ENCODE measurements at places on chromosomes 5 and 9.

DNA sequence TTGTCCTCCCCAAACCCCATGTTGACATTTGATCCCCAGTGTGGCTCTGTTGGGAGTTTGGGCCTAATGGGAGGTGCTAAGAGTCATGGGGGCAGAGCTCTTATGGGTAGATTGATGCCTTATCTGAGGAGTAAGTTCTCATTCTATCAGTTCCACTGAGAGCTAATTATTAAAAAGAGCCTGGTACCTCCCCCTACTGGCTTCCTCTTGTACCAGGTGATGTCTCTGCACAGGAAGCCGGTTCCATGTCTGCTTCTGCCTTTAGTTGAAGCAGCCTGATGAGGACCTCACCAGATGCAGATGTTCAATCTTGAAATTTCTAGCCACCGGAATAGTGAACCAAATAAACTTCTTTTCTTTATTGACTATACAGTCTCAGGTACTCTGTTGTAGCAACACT is 10.8 kb downstream of the GABRB2 start:
- DNase-seq: no peak

DNA sequence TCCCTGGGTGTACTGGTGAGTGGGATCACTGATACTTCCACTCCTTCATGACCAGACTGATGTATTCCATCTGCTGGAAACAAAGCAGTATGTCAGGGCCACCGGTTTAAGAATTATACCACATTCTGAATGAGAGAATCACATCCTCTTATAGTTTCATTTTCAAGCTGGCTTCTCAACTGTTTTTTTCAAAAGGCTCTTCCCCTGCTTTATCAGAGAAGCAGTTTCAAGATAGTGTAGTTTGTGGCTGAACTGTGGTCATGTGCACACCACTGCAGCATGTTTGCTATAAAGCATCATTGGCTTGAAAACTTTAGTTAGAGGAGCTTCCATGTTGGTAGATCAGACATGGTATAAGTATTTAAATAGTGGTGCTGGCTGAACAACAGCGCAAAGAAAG is 450.5 kb upstream of the CDH10 start:
- DNase-seq: no peak

DNA sequence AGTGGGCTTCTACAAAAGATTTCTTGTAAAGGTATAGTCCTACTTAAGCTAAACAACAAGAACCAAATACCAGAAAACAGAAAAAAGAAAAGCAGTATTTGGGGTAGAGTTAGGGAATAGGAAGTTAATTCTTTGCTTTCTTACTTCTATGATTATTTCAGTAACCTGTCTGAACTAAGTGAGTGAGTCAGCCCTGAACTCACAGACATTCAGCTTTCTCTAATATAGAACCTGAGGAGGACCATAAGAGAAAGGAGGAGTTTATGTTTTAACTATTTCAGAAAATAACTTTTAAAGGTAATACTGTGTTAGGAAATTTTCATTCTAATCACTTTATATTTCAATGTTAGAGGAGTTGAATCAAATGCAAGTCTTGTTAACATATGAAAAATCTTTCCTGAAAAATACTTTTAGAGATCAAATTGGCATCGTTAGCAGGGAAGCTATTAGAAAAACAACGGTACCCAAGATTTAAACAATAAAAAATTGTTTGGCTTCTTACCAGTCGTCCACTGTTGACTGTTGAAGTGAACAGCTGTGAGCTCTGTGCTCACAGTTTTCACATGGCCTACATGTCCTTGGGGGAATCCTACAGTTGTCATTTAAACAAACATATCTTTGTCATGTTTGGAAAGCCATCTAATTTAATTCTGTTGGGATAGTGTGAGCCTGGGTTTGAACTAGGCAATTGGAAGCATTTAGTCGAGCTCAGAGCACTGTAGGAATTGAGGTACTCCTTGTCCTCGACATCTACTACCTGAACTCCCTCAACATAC is 19.9 kb upstream of the ZFAND5 start:
- DNase-seq: no peak

DNA sequence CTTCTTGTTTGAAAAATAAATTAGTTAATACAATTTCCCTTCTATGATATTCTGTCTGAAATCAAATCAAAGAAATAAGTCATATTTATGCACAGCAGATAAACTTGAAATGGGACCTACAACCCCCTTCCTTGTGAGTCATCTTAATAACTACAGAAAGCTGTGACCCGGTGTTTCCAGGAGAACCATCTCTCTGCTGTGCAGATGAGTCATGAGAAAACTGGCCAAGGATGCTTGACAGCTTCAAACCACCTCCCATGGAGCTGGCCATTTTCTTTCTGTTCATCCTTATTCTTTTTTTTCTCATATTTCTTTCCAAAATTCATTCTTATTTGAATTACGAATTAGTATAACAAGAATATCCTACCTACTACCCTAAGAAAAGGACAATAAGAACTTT is 43.4 kb upstream of the NR4A3 start:
- no peak for DNase-seq

GRCh38 chr9:93304574-93305496 is 120.9 kb downstream of the WNK2 start:
- DNase-seq: no peak
